ENCODE measurements at places on chromosomes 7 and 10. TPM values are rescaled to one million over a fixed set of nuclear protein-coding genes. Genes with fewer than 3 reads are reported as not detected.

Gene LRGUK
- not detected for polyA plus RNA-seq

Gene IGF2BP3
- 0.15 TPM for polyA plus RNA-seq

Gene PNLIPRP3
- polyA plus RNA-seq, result not detected

Gene SPDYE1
- polyA plus RNA-seq, result 0.25 TPM

Gene CD36
- polyA plus RNA-seq, result not detected

Gene HOXA5
- polyA plus RNA-seq, result not detected

Gene PLCE1
- polyA plus RNA-seq, result 0.14 TPM

Gene ATP6V0A4
- not detected for polyA plus RNA-seq

GRCh38 chr7:82375129-82375528 is 68.4 kb downstream of the CACNA2D1 start:
- no peaks in the 10 kb centered on the region for H3K27me3 ChIP-seq
- H3K36me3 ChIP-seq, result no peaks in the 10 kb centered on the region
- DNase-seq, result no peak

DNA sequence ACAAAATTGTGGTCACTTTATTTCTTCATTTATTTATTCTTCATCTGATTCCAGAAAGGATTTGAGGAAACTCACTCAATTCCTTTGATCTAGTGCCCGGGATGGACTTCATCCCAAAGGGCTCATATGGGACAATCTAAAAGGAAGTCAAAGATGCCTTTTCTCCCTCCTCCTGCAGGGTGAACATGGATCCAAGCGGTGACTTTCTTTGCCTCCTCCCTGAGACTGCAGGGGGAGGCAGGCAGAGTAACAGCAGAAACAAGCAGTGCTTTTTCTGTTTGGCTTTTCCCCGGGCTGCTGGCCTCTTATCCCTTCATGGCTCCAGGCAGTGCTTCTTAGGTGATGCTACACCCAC is 10.0 kb upstream of the DNMBP start:
- no peaks in the 10 kb centered on the region for H3K4me1 ChIP-seq
- no peaks in the 10 kb centered on the region for H3K27me3 ChIP-seq
- H3K4me3 ChIP-seq, result no peak overlapping the region
- H3K36me3 ChIP-seq, result no peaks in the 10 kb centered on the region
- no peak overlapping the region for H3K27ac ChIP-seq

GRCh38 chr10:110803830-110804338 is 67.8 kb upstream of the PDCD4 start:
- peaks cover 36% of the 10 kb centered on the region for H3K4me1 ChIP-seq
- no peak overlapping the region for H3K27ac ChIP-seq
- peak; percentile 51 for DNase-seq
- no peaks in the 10 kb centered on the region for H3K36me3 ChIP-seq

DNA sequence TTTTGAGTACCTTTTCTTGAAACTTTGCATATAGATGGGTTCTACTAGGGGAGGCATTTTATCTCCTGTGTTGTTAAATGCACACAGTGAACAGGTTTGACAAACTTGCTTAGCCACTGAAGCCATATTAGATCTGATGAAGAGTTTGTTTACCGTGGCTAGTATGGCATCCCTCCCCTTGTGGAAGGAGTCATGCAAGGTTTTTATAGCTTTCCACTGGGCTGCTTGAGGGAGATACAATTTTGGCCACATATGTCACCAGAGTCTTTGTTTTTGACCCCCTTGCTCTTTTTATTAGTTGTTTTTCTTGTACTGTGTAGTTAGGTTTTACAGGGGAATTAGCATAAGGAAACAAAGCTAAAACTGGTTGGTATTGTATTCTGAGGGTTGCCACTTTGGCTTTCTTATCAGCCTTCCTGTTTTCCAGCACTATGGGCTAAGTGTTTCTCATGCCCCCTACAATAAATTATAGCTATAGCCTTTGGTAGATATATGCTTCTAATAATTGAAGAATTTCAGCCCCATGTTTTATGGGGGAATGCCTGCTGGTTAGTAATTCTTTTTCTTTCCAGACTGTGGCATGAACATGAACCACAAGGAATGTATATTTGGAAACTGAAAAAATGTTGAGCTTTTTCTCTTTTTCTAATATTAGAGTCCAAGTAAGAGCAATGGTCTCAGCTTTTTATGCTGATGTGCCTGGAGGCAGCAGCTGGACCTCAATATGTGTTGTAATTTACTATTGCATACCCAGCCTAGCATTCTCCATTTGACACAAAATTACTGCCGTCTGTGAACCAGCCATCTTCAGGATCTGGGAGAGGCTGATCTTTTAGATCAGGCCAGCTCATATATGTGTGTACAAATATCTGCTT is 18.4 kb upstream of the STEAP2 start:
- H3K27ac ChIP-seq, result no peak overlapping the region
- no peaks in the 10 kb centered on the region for H3K27me3 ChIP-seq
- no peaks in the 10 kb centered on the region for H3K4me1 ChIP-seq
- H3K36me3 ChIP-seq, result no peaks in the 10 kb centered on the region
- H3K4me3 ChIP-seq, result no peak overlapping the region

- no peak for DNase-seq
- no peaks in the 10 kb centered on the region for H3K36me3 ChIP-seq
- no peak overlapping the region for H3K27ac ChIP-seq
- H3K4me3 ChIP-seq, result no peak overlapping the region
- no peaks in the 10 kb centered on the region for H3K4me1 ChIP-seq
These were observed 205.3 kb downstream of the CHRM2 start for GRCh38 chr7:137073571-137074325.

DNA sequence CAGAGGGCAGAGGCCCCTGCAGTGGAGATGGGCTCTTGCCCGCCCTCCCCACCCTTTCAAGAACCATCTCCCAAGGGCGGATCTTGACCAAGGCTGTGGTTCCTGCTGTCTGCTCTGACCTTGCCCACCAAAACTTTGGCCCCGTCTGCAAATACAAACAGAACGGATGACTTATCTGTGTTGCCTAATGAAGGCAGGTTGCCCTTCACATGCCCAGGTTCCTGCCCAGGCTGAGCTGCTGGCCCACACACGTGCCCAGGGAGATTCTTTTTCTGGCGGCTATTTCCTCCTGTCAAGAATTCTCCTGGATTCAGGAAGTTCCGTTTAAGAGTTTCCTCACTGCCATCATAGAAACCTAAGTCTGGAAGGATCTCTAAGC is 78.3 kb downstream of the PROSER2 start:
- no peaks in the 10 kb centered on the region for H3K4me1 ChIP-seq
- DNase-seq, result no peak
- peak overlapping the region; percentile 43 for H3K27ac ChIP-seq
- H3K36me3 ChIP-seq, result no peaks in the 10 kb centered on the region
- H3K4me3 ChIP-seq, result no peak overlapping the region
- H3K27me3 ChIP-seq, result no peaks in the 10 kb centered on the region

GRCh38 chr7:120273476-120273975 is 551 bp downstream of the KCND2 start:
- no peak overlapping the region for H3K27ac ChIP-seq
- H3K27me3 ChIP-seq, result no peaks in the 10 kb centered on the region
- DNase-seq, result no peak
- no peak overlapping the region for H3K4me3 ChIP-seq
- no peaks in the 10 kb centered on the region for H3K36me3 ChIP-seq

DNA sequence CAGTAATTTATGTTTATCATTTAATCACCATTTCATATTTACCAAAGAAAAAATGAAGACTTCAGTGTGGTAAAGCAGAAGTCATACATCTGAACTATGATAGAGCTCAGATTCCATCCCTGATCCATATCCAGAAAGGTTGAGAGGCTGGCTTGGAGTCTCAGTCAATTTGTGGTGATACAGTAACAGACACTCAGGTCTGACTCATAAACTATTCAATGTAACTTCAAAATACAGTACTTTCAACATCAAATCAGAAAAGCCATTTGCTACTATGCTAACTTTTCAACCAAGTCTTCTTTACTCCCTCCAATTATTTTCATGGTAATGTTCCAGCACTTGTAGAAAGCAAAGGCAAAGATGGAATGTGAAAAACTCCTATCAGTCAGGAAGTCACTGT is 190.4 kb downstream of the HDAC9 start:
- no peaks in the 10 kb centered on the region for H3K4me1 ChIP-seq
- H3K36me3 ChIP-seq, result no peaks in the 10 kb centered on the region
- H3K27ac ChIP-seq, result no peak overlapping the region
- H3K4me3 ChIP-seq, result no peak overlapping the region
- DNase-seq, result no peak

DNA sequence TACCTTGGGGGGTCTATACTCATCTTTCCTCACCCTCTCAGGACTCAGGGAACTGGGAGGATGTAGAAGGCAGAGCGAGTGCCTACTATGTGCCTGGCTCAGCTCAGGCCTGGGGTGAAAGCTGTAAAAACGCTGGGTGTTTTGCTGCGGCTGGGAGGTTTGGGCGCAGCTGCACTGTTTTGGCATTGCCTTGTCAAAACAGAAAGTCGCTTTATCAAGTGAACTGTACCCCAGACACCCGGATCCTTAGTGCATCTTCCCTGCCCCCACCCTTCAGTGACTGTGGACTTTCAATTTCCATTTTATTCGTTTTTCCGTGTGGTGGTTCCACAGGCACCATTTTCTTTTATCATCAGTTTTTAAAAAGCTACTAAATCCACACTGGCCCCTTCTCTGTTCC is 86.7 kb upstream of the ZNF716 start:
- H3K4me1 ChIP-seq, result no peaks in the 10 kb centered on the region
- H3K4me3 ChIP-seq, result no peak overlapping the region
- H3K27me3 ChIP-seq, result no peaks in the 10 kb centered on the region
- no peak for DNase-seq
- H3K27ac ChIP-seq, result no peak overlapping the region

DNA sequence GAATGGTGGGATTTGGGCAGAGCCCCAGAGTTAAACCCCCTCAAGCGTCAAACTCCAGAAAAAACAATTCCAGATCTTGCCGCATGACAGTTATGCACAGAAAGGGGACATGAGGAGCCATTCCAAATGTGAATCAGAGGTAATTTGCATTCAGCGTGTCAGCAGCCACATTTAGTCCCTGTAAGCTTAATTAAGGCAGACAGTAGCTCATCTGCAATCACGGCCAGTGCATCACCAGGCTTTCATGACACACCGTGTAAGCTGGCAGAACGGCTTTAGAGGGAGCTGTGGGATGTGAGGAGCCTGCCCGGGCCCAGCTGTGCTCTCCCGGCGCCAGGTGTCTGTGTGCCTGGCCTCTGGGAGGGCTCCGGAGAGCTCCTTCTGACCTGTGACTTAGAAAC is 18.7 kb upstream of the PRKAG2 start:
- no peak for DNase-seq
- no peaks in the 10 kb centered on the region for H3K36me3 ChIP-seq
- H3K4me1 ChIP-seq, result no peaks in the 10 kb centered on the region
- H3K27me3 ChIP-seq, result peaks cover 11% of the 10 kb centered on the region

GRCh38 chr7:18590744-18591340 is 95.3 kb downstream of the HDAC9 start:
- no peaks in the 10 kb centered on the region for H3K4me1 ChIP-seq
- H3K27me3 ChIP-seq, result no peaks in the 10 kb centered on the region
- H3K27ac ChIP-seq, result no peak overlapping the region
- DNase-seq, result no peak

DNA sequence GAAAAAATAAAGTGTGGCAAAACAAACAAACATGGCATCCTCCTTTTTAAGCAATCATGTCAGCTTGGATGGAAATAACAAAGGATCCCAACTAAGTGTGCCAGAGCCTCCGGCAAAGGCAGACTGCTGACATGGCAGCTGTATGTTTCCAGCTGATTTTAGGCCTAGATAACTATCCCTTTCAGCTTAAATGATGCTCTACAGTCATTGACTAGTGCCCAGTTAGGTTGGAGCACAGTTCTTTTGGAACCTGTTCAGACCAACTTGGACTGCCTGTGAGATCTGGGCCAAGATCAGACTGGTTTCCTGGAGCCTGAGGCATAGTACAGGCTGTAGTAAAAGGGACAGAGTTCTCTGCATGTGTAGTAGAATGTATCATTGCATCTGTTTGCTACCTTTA is 128.7 kb downstream of the DYNC1I1 start:
- no peak overlapping the region for H3K4me3 ChIP-seq
- no peaks in the 10 kb centered on the region for H3K27me3 ChIP-seq
- H3K4me1 ChIP-seq, result no peaks in the 10 kb centered on the region
- no peaks in the 10 kb centered on the region for H3K36me3 ChIP-seq

- H3K4me1 ChIP-seq, result peaks cover 15% of the 10 kb centered on the region
- no peaks in the 10 kb centered on the region for H3K36me3 ChIP-seq
- H3K4me3 ChIP-seq, result no peak overlapping the region
- H3K27me3 ChIP-seq, result no peaks in the 10 kb centered on the region
These were observed 24.3 kb downstream of the SEM1 start for GRCh38 chr7:96685353-96685752.

DNA sequence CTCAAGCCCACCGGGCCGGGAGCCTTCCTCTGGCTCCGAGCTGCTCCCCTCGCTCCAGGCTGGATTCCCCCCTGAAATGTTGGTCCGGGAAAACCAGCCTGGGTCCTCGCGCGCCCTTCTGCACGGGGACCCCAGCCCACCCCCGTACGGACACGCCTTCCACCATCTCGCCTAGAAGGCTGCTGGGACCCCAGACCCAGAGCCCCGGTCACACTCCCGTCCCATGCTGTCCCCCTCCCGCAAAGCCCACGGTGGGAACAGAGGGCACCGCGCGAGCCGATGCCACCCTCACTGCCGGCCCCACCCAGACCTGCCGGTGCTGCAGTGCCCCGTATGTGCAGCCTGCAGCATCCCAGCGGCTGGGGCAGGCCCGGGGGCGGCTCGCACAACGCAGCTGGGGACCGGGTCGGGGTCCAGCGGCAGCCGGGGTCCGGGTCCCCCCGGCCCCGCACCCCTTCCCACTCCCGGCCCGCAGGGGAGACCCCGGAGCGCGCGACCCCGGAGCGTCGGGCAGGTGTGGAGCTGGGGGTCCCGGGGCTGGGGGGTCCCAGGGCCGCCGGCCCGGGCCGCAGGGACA is 871 bp downstream of the SPOCK2 start:
- peaks cover 62% of the 10 kb centered on the region for H3K4me1 ChIP-seq
- H3K4me3 ChIP-seq, result peak overlapping the region; percentile 88
- peaks cover 14% of the 10 kb centered on the region for H3K36me3 ChIP-seq
- H3K27me3 ChIP-seq, result no peaks in the 10 kb centered on the region

GRCh38 chr10:14536241-14537213 is 205.8 kb upstream of the FRMD4A start:
- peaks cover 52% of the 10 kb centered on the region for H3K4me1 ChIP-seq
- peaks cover 26% of the 10 kb centered on the region for H3K36me3 ChIP-seq
- H3K27me3 ChIP-seq, result no peaks in the 10 kb centered on the region
- H3K4me3 ChIP-seq, result no peak overlapping the region

GRCh38 chr10:15344876-15345285 is 26.2 kb downstream of the FAM171A1 start:
- H3K4me3 ChIP-seq, result no peak overlapping the region
- H3K27me3 ChIP-seq, result no peaks in the 10 kb centered on the region
- no peaks in the 10 kb centered on the region for H3K4me1 ChIP-seq
- no peaks in the 10 kb centered on the region for H3K36me3 ChIP-seq
- DNase-seq, result no peak

DNA sequence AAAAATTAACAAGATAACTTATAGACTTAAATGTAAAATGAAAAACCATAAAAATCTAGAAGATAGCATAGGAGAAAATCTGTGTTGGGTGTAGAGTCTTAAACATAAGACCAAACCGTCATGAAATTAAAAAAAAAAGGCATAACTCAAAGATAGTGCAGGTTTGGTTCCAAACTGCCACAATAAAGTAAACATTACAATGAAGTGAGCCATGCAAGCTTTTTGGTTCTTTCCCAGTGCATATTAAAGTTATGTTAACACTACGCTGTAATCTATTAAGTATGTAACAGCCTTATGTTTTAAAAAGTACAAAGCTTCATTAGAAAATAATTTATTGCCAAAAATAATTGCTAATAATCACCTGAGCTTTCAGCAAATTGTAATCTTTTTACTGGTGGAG is 1366.5 kb upstream of the LRRTM3 start:
- no peaks in the 10 kb centered on the region for H3K27me3 ChIP-seq
- H3K4me3 ChIP-seq, result no peak overlapping the region
- no peak for DNase-seq
- H3K4me1 ChIP-seq, result no peaks in the 10 kb centered on the region
- no peak overlapping the region for H3K27ac ChIP-seq

- H3K4me1 ChIP-seq, result no peaks in the 10 kb centered on the region
- no peaks in the 10 kb centered on the region for H3K27me3 ChIP-seq
- H3K4me3 ChIP-seq, result no peak overlapping the region
- H3K36me3 ChIP-seq, result no peaks in the 10 kb centered on the region
- no peak for DNase-seq
These were observed 235.7 kb downstream of the AGMO start for GRCh38 chr7:15326044-15326644.

All from CD8-positive, alpha-beta memory T cell (primary cell).